ENCODE measurements at places on chromosomes 13 and 19. TPM values are rescaled to one million over a fixed set of nuclear protein-coding genes. Genes with fewer than 3 reads are reported as not detected.

DNA sequence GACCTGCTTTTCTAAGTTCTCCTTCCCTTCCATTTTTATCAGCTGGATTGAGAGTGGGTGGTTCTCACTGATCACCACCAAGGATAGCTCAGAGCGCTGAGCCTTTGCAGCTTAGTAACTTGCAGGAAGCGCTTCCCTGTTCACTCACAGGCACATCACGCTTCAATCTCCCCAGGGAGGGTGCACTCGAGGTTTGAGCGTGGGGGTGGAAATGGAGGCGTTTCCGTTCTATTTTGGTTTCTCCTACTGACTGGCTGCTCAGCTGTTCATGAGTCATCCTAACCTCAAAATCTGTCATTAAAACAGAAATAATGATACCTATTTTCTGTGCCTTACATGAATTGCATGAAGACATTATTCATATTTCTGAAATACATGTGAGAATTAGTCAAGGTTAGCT lies 292.1 kb downstream of the SPRY2 start:
- peak; percentile 77 for ATAC-seq

- no peak for ATAC-seq
Measured at GRCh38 chr19:4654437-4655361, 15.4 kb downstream of the TNFAIP8L1 start.

DNA sequence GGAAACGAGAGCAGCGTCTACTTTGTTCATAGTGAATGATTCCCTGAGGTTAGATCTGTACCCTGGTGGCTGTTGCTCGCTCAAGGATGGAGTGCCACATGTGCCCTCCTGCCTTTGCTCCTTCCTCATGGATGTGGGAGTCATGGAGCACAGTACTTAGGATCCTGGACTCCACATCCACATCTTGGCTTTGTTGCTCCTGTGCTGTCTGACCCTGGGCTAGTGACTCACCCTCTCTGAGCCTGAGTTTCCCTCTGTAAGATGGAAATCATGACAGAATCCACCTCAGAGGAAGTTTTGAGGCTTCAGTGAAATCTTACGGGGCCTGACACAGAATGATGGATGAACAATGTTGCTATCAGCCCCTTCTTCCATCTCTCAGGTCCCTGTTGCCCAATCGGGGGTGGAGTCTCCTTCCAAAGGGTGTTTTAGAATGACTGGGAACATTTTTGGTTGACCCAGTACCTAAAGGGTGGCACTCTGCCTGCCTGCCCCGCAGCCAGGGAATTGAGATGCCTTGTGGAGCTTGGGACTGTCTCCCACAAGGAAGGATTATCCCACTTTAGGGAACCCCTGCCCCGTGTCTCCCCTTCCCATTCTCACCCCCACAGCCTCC lies 9.8 kb upstream of the TIMM50 start:
- ATAC-seq: no peak

The NKPD1 gene
- 1.00 TPM for total RNA-seq

- no peak for ATAC-seq
Measured at GRCh38 chr19:41248895-41249294, 15.3 kb upstream of the HNRNPUL1 start.

The COX6B2 gene
- 0.56 TPM for total RNA-seq

DNA sequence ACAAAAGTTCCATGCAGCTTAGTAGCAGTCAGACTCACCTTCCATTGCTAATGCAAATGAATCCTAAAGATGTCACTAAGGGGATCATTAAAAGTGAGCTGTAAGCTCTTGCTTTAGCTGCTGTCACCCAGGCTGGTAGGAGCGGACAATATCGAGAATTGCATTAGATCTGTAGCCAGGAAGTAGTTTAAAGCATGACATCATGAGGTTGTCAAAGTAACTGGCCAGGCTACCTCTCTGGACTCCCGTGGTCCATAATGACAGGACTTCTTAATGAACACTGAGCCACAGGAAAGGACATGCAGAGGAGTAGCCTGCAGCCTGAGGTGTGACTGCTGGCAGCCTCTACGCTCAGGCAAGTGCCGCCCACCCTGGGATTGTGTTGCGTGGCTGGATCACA lies 522.3 kb upstream of the NBEA start:
- ATAC-seq: no peak

The ONECUT3 gene
- not detected for total RNA-seq

DNA sequence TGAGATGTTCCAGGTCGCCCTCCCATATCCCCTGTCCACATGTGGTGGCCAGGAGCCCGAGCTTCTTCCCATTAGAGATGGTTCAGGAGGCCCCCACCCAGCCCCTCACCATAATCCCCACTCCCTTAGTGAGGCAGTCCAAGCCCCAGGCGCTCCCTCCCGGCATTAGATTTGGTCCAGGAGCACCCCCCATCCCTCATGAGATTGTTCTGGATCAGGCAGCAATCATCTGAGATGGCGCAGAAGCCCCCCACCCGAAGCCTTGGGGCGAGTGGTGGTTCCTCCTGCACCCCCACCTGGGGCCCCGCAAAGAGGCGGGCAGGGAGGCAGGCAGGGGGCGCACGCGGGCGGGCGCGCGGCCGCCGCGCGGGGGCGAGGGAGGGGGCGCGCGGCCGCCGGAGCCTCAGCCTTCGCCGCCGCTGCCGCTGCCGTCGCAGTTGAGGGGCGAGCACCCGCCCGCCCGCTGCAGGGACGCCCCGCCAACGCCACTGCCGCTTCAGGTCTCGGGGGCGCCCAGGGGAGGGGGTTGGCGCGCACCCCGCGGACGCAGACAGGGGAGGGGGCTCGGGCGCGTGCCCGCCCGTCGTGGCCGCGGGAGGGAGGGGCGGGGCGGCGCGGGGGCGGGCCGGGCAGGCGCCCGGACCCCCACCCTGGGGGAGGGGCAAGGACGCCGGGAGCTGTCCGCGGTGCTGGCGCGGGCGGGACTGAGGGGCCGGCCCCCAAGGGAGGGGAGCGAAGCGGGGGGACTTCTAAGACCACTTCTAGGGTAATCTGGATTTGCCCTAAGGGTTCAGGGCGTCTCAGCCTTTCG lies 46.4 kb upstream of the SHKBP1 start:
- no peak for ATAC-seq

GRCh38 chr19:1767464-1767933 lies 14.2 kb downstream of the ONECUT3 start:
- ATAC-seq: peak; percentile 51

DNA sequence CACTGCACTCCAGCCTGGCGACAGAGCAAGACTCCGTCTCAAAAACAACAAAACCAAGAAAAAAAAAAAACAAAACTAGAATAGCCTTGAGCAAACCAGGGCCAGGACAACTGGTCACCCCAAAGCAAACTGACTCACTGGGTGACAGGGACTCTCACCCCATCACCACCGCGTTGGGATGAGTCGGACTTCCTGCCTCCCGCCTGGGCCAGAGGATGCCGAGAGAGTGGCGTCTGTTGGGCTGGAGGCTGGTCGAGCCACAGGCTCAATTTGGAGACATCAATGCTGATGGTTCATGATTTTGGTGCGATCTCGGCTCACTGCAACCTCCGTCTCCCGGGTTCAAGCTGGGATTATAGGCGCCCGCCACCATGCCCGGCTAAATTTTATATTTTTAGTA lies 11.6 kb downstream of the TMPRSS9 start:
- ATAC-seq: no peak

The CYP4F8 gene
- not detected for total RNA-seq

DNA sequence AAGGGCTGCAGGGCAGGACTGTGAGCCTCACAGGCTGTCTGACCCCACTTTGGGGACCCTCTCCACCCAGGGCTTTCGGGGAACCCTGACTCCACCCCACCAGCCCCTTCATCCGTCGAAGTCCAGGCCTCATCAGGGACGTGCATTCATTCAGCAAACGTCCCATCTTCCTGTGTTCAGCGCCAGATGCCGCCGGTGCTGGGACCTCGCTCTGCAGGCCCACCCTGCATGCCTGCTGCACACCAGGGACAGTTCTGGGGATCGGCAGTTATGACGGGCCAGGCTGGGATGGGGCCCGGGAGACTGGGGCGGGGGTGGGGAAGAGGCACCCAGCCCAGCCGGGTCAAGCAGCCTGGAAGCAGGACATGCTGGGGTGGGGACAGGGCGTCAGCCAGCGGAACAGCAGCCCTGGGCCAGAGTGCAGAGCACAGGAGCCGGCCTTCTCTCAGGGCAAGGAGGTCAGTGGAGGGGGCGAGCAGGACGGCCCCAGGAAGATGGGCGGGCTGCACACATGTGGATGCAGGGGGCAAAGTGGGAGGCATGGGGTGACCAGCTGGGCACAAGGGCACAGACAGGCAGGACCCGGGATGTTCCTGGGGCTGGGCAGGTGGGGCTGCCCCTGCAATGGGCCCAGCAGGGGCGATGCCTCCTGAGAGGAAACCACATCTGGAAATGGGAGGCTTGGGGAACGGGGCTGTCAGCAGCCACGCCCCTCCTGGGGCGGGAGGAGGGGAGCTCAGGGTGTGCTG lies 5.1 kb downstream of the GAMT start:
- no peak for ATAC-seq

The SSC5D gene
- total RNA-seq: 0.24 TPM

DNA sequence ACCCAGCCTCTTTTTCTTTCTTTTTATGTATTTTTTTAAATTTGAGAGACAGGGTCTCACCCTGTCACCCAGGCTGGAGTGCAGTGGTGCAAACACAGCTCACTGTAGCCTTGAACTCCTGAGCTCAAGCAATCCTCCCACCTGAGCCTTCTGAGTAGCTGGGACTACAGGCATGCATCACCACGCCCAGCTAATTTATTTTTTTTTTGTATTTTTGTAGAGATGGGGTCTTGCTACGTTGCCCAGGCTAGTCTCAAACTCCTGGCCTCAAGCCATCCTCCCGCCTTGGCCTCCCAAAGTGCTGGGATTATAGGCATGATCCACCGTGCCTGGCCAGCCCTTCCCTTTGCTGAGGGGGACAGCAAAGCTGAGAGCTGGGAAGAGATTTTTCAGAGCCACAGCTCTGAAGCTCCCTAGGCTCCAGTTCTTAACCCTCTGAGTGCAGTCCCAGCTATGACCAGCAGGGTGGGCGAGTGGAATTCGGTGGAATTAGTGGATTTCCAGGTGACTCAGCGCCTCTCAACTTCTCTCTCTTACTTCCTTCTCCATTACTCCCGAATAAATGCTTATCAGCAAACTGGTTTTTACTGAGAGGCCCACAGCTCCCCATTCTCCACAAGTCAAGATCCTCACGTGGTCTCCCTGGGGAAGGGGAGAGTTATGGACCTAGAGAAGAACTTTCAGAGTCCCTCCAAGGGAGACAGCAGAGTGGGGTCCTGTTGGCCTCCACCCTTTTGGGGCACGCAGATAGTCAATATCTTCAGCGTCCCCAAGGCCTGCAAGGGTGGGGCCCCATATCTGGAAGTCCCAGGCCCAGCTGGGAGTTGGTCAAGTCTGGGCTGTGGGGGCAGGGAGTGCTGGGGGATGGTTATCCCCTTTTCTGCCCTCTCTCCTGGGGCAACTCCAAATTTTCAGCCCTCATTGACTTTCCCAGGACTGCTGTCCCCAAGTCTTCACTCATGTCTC lies 1.2 kb downstream of the BLVRB start:
- peak; percentile 45 for ATAC-seq

GRCh38 chr13:26468265-26468801 lies 89.2 kb upstream of the WASF3 start:
- ATAC-seq: no peak

DNA sequence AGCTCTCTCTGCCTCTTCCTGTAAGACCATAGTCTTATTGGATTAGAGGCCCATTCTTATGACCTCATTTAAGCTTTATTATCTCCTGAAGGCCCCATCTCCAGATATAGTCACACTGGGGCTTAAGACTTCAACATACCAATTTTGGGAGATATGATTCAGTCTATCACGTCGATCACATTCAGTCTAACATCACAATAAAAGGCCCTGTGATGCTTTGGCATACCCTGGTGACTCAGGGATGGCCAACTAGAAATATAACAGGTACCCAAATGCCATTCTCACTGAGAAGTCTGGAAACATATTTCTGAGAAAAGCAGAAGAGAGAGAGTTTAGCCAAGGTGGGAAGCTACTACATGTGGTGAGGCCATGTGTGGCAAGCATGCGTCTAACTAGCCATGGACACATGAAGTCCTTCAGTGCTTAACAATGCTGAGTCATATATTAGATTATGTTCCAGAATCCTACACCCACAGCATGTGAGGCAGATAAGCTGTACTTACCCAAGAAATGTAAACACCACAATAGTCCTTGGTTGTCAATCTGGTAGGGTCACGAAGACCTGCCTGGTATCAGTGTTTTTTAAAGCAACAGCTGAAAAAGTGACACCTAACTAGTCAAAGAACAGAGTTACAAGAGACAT lies 485.1 kb downstream of the FOXO1 start:
- peak; percentile 17 for ATAC-seq

GRCh38 chr13:99215184-99215830 lies 14.7 kb downstream of the UBAC2 start:
- ATAC-seq: peak; percentile 41

DNA sequence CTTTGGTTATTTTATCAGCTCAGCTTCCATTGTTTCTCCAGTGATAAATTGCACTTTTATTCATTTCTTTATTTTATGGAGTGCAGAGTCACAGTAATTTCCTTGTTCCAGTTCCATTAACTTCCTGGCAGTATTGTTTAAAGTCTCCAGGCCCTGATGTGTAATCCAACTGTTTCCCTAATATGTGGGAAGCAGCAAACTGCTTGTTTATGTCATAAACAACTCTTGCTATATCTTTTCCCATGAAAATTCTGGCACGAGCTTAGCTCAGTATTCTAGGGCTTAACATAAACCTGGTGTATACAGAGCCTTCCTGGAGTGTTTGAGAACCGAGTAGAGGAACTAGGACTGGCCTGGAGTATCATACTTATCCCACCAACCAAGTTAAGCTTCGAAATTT lies 83.5 kb upstream of the ARGLU1 start:
- ATAC-seq: no peak

GRCh38 chr13:77876176-77876575 lies 42.5 kb downstream of the EDNRB start:
- ATAC-seq: no peak

DNA sequence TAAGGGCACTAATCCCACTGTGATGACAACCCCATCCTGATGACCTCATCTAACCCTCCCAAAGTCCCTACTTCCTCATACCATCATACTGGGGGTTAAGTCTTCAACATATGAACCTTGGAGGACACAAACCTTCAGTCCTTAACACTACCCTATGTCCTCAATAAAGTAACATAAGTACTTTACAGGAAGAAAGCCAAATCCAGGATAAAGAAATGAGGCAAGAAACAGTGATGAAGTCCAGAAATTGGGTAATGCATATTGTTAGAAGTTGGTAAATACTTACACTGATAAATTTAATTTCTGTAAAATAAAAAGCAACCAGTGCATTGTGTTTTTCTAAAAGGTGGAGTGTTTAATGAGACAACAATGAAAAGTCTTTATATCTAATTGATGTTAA lies 284.8 kb upstream of the SOX21 start:
- peak; percentile 46 for ATAC-seq

- peak; percentile 24 for ATAC-seq
Measured at GRCh38 chr19:14786421-14786851, 8.1 kb upstream of the ADGRE2 start.

GRCh38 chr13:27644302-27644701 lies 22.6 kb downstream of the POLR1D start:
- peak; percentile 73 for ATAC-seq

All from esophagus mucosa (tissue), 1 donor.